ENCODE measurements at places on chromosomes 11 and 22.

GRCh38 chr22:40764763-40765441 lies 54.2 kb downstream of the SLC25A17 start:
- no peak for DNase-seq

DNA sequence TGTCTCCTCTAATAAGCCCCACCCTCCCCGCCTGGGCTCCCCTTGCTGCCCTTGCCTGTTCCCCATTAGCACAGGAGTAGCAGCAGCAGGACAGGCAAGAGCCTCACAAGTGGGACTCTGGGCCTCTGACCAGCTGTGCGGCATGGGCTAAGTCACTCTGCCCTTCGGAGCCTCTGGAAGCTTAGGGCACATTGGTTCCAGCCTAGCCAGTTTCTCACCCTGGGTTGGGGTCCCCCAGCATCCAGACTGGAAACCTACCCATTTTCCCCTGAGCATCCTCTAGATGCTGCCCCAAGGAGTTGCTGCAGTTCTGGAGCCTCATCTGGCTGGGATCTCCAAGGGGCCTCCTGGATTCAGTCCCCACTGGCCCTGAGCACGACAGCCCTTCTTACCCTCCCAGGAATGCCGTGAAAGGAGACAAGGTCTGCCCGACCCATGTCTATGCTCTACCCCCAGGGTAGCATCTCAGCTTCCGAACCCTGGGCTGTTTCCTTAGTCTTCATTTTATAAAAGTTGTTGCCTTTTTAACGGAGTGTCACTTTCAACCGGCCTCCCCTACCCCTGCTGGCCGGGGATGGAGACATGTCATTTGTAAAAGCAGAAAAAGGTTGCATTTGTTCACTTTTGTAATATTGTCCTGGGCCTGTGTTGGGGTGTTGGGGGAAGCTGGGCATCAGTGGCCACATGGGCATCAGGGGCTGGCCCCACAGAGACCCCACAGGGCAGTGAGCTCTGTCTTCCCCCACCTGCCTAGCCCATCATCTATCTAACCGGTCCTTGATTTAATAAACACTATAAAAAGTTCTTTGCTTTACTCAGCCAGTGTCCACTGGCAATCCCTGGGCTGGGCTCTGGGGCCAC lies 14.4 kb downstream of the TSKU start:
- no peak for DNase-seq

- no peak for DNase-seq
These were observed 15.9 kb downstream of the ARFGAP2 start for GRCh38 chr11:47160753-47161133.

DNA sequence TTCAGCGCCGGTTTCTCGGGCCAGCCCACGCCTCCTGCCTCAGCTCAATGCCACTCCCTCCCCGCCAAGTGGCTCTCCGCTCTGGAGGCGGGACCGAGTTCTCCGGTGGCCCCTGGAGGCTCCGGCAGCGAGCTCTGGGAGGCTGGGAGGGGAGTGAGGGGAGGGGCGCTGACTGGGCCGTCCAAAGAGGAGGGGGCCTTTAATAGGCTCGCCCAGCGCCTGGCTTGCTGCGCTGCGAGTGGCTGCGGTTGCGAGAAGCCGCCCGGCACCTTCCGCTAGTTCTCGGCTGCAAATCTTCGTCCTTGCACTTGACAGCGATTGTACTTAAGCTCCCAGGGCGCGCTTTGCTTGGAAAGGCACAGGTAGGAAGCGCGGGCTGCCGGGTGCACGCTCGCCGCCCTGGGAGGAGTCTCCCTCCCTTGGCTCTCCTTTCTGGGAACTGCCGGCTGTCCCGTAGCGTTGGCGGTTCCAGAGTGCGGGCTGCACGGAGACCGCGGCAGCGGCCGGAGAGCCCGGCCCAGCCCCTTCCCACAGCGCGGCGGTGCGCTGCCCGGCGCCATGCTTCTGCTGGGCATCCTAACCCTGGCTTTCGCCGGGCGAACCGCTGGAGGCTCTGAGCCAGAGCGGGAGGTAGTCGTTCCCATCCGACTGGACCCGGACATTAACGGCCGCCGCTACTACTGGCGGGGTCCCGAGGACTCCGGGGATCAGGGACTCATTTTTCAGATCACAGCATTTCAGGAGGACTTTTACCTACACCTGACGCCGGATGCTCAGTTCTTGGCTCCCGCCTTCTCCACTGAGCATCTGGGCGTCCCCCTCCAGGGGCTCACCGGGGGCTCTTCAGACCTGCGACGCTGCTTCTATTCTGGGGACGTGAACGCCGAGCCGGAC lies at the start of gene ADAMTS15:
ADAMTS15 (plus strand) TSS at position 230 of the 894 bp plus-strand sequence; CDS start at position 559, 329 bp downstream.
- DNase-seq = peak; percentile 96

- no peak for DNase-seq
These were observed 242.0 kb downstream of the DDX10 start for GRCh38 chr11:108906826-108907225.

DNA sequence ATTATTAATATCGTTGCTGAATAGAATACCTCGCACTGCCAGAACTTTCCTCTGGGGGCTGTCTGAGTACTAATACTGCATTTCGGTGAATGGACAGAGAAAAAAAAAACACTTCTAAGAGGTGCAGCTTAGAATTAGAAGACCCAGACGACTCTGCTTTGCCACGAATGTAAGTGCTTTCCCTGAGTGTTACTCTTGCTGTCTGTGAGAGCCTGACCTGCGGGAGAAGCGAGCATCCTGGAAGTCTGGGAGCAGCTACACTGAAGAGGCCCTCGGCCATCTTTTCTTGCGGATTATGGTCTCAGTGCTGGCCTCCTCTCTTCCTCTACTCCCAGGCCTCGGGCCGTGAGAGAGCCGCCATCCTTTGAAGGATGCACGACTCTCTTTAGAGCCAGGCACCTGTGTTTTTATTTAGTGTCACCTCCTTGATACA lies 94.9 kb downstream of the SCN3B start:
- peak; percentile 70 for DNase-seq

DNA sequence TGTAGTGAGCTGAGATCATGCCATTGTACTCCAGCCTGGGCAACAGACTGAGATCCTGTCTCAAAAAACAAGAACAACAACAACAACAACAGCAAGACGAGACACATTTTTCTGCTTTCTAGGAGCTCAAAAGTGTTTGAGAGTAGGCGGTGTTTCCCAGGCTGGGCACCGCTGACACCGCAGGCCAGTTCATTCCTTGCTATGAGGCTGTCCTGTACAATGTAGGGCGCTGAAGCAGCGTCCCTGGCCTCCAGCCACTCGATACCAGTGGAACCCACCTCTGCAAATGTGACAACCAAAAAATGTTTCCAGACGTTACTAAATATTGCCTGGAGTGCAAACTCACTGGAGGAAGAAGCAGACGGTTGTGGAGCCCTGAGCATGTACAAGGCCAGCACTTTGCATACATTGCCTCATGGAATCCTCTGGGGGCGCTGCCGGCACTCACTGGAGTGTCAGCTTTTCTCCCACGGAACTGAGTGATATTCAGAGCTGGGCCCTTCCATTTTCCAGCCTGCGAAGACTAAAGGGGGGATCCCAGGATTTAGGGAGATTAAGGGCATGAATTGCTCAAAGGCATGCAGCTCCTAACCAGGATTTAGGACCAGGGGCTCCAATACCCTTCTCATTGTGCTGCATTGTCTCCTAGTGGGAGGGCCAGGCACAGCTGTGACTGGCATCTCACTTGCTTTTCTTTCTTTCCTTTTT lies 5.8 kb upstream of the MIEF1 start:
- no peak for DNase-seq

DNA sequence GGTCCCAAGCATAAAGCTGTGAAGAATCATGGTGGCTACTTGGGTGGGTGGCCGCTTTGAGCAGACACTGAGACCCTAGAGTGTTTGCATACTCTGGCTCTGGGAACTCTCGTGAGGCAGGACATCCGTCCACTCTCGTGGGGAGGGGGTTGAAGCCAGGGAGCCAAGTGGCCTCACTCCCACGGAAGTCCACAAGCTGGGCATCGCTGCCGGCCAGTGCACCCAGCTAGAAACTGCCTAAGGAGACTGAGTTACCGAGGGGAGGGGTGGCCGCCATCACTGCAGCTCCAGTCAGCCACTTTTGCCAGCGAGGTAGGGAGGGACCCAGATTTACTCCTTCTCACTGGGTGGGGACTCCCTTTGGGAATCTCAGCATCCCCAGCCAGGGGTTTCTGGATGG lies 20.5 kb downstream of the MRGPRX2 start:
- DNase-seq = no peak

DNA sequence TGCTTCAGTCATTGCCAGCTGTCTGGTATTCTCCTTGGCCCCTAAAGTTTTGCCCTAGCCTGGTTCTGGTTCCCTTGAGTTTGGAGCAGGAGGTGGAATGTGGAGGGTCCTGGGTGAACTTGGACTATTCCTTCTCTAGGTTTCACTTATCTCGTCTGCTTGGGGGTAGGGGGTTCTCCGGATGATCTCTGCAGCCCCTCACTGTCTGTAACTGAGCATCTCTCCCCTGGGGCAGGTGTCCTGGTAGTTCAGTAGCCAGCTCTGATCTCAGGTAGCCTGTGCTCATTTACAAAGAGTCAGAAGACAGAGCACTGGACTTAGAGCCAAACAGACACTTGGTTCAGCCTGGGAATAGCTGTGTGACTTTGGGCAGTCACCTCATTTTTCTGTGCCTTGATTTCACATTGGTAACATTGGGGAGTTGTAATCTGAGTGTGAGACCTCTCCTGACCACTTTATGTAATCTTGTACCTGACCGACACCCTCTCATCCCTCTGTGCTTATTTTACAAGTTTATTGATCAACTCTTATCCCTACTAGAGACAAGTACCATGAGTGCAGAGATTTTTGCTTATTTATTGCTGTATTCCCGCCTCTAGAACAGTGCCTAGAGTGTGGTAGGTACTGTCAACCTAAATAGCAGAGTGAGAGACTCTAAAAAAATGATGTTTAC lies 804 bp downstream of the CCDC134 start:
- DNase-seq = no peak

DNA sequence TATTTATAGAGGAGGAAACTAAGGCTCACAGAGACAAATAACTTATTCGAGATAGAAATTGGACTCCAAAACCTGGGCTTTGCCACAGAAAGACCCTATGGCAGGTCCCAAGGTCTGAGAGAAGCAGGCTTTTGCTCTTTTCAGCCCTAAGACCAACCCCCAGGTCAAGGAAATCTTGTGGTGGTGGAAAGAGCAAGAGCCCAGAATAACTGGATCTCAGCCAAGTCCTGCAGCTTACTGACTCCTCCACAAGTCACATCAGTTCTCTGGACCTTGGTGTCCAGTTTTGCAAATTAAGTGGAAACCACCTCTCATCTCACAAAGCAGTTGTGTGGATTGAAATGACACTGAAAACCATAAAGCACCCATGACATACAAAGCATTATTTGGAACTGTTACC lies 122.2 kb downstream of the C11orf58 start:
- DNase-seq = no peak

- DNase-seq = no peak
These were observed 789.0 kb downstream of the KCNA4 start for GRCh38 chr11:29227811-29228210.

DNA sequence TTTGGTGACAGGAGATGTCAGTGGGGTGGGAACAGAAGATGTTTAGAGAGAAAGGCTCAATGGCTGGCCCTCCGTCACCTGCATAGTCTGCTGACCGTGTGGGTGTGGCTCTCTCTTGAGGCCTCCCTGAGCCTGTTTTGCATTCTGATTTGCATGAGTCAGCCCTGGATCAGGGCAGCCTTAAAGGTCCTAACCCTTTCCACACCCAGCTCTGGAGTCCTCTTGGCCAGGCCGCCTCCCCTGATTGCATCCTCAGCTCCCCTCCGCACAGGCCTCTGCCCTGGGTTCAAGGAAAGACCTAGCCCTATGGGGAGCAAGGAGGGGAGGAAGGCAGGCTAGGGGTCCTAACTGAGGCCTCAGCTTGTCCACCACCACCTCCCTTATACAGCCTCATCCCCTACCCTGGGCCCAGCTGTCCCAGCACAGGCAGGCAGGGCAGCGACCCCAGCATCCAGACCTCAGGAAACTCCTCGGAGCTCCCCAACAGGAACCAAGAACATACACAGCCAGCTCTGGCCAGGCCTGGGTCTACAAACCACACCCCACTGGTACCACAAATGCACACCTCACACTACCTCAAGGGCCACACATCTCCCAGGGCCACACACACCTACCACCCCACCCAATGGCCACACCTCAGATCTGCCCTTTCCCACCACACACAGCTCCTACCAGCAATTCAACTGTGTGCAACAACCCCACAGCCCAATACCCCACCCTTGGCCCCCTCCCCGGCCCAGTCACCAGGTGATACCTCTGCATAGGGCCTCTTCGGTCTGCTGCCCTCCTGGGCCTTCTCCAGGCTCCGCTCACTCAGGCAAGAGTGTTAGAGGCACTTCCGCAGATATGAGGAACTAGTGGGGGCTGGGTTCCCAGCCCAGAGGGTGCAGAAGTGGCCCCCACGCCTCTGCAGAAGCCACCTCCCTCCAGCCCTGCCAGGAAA lies 13.7 kb downstream of the ARAP1 start:
- no peak for DNase-seq

DNA sequence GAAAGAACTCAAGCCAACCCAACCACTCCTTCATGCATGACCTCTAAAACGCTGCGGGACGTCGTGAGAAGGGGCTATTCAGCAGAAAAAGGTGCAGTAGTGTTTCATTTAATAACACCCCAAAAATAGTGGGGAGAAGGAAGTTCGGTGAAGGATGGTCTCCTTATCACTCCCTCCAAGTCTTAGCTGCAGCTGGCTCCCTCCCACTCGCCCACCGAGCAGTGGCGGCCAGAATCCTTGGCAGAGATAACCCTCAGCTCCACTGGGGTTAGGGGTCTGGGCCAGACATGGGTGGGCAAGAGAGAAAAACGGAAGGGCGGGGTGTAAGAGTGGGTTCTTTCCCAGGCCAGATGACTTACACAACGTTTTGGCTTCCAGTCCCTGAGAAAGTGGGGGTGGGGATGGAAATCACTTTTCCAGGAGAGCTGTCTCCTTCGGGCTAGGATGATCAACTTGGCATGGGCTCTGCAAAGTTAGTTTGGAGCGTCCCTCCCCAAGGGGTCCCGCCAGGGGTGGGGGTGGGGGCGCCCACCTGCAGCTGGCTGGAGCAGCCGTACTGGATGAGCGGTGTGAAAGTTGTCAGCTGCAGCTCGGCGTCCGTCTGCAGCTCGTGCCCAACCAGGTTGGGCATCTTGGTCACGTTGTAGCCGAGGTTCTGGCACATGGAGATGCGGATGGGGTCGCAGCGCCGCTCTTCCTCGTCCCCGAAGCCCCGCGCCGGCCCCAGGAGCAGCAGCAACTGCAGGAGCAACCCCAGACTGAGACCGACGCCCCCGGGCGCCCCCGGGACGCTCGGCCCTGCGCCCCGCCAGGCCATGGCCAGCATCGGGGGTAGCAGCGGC lies 705 bp downstream of the FZD4 start:
- DNase-seq = no peak

DNA sequence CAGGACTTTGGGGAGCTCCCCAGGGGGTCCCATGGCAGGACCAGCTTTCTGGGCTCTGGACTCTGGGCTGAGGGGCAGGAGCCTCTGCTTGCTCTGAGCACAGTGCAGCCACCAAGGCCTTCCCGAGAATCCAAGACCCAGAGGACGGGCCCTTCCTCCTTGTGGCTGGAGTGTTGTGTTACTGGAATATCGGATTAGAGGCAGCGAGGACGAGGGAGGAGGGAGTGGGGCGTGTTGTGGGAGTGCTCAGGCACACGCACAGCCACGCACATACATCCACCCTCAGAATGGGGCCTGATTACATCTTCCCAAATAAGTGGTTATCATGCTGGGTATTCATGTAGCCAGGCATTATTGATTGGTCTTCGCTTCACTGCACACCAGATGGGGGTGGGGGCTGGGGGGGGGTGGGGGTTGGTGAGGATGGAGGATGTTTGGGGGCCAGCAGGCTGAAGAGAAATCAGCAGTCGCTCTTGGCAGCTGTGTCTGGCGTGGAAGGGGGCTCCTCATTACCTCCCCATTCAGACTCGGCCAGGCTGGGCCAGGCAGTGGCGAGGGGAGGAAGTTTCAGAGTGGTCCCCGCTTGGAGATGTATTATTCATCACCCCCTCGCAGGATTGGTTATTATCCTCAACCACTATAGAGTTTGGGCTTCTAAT lies 120.9 kb downstream of the ST3GAL4 start:
- no peak for DNase-seq
